Mucosa of descending colon (tissue), 3 donors: ENCODE measurements at places on chromosomes 1 and 21. TPM values are rescaled to one million over a fixed set of nuclear protein-coding genes. Genes with fewer than 3 reads are reported as not detected.
A peak's percentile ranks its signal among the peaks of the same experiment; 100 is the strongest.

Gene MYBPH
- total RNA-seq = not detected

Gene TBX19
- 1.1 TPM for total RNA-seq

Gene AK2
- total RNA-seq = 147 TPM

DNA sequence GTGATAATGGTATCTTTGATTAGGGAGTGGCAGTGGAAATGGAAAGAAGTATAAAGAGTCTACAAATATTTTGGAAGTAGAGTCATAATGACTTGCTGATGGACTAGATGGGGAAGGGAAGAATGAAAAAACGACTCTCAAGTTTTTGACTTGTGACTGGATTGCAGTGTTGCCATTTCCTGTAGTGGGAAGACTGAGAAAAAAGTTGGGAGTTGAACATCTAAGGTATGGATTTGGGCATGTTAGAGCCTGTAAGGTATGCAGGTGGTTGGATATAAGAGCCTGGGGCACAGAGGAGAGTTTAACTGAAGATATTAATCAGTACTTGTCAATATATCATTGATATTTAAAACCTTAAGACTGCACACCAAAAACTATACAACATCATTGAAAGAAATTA lies 19.4 kb downstream of the DNM3 start:
- DNase-seq = no peak

DNA sequence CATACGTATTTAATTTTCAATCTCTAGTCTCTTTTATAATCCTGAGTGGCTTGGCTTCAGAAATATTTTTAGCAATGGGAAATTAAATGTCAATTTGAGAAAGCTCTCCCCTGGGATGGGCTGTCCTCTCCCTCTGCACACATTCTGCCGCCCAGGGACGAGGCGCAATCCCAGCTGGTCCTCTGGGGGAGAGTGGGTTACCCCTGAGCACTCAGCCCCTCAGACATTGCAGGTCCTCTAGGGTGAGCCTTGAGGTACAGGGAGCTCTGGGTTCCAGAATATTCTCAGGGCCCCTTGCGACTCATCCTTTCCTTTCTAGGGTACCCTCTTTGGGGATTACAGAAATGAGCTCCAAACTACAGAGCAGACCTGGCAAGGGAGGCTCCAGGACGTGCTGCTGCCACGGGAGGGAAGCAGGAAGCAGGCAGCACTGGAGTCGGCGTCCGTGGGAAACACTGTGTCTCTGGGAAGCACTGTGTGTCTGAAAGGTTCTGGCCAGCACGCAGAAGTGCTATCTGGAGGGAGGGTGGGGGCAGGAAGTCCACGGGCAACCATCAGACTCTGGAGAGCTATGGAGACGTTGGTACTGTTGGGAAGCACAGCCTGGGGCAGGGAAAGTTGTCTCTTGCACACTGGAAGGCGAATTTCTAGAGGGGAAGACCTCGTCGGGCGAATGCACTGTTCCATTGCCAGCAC lies 343.3 kb upstream of the VAMP3 start:
- no peak for DNase-seq

- peak; percentile 86 for DNase-seq
These were observed at the start of the genes EFCAB7 and ITGB3BP for GRCh38 chr1:63522891-63523728. EFCAB7 (plus strand) TSS chr1:63523525; CDS start chr1:63525573, 2,048 bp downstream. ITGB3BP (minus strand) TSS chr1:63523225; CDS start chr1:63523133, 92 bp downstream.

DNA sequence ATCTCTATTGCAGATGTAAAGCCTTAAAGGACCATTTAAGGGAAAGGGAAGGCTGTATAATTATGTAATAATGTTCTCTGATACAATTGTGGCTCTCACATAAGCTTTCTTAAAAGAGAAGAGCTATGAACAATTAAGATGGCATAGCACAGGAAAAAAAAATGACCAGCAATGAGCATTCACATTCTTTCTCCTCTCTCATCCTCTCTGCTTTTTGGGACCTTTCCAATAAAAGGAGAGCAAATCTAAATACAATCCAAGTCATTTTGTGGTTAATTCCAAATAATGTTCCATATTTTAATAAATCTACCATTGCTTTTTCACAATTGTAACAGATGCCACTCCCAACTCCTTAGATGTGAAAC lies 23.5 kb downstream of the SMYD3 start:
- DNase-seq = no peak

Gene BCL2L15
- total RNA-seq = 72.4 TPM

GRCh38 chr1:41516168-41517061 lies 31.9 kb upstream of the EDN2 start:
- peak; percentile 95 for DNase-seq

- DNase-seq = no peak
These were observed 187.0 kb upstream of the RUNX1 start for GRCh38 chr21:35236090-35236489.
